ENCODE measurements at places on chromosomes 16 and 17. TPM values are rescaled to one million over a fixed set of nuclear protein-coding genes. Genes with fewer than 3 reads are reported as not detected.

DNA sequence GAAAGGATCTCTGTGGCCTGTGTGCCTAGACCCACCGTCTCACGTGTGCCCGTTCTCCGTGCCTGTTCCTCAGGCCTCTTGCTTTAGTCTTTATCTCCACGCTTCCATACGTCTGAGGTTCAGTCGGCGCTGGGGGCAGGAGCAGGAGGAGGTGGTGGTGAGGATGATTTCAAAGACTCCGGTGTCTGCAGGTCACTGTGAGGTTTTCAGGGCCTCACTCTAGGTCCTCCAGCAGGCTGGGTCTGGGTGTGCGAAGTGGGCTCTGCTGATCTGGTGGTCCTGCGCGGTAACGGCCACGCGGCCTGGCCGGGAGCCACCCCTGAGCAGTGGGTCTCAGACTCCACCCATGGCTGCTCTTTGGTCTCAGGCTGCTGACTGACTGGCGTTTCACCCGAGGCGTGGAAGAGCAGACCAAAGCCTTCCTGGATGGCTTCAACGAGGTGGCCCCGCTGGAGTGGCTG lies 14.4 kb upstream of the CLEC18A start:
- no peaks in the 10 kb centered on the region for H3K4me1 ChIP-seq
- no peak overlapping the region for H3K4me3 ChIP-seq

GRCh38 chr17:5304636-5305035 lies 22.6 kb downstream of the RABEP1 start:
- no peak for DNase-seq
- peaks cover 10% of the 10 kb centered on the region for H3K36me3 ChIP-seq
- H3K4me3 ChIP-seq: no peak overlapping the region
- H3K27me3 ChIP-seq: no peaks in the 10 kb centered on the region
- H3K4me1 ChIP-seq: no peaks in the 10 kb centered on the region

DNA sequence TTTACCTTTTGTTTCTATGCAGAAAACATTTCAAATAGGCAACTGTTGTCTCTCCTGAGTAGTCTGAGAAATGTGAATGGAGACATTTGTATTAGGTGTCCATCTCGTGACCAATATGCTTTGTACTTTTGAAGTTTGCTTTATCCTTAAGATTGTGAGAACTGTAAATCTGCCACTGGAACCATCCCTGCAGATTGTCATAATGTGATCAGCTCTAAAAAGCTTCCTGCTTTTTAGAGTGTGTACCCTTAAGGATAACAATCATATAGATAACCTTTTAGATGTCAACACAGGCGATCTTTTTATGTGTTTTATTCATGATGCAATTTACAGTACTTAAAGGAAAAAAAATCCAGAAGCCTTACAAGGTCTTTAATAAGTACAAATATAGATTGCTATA lies 63.5 kb downstream of the PRKCA start:
- no peak overlapping the region for H3K27ac ChIP-seq
- H3K4me1 ChIP-seq: peaks cover 5% of the 10 kb centered on the region
- H3K4me3 ChIP-seq: no peak overlapping the region
- no peaks in the 10 kb centered on the region for H3K36me3 ChIP-seq
- no peak for DNase-seq

DNA sequence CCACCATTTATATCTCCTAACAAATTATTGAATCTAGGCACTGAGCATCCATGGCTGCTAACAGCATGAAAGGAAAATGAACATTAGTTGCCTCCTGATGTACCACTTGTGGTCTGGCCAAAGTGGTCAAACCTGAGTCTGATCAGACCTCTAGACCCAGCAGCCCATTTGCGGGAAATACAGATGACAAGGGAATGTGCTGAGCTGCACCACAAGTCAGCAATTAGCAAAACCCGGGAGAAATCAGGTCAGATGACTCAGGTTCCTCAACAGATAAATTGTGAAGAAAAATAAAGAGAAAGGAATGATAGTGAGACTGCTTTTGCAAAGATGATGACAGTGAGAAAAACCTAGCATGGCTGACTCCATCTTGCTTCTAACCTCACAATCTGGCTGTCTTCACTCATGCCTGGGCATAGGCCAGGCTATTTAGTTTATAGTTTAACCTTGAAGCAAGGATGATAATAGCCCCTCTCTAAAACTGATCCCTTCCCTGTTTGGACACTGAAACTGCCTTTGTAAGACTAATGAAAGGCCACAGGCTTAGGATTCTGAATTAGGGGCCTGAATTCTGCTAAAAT lies 142.7 kb upstream of the ASIC2 start:
- H3K4me1 ChIP-seq: peaks cover 10% of the 10 kb centered on the region
- no peaks in the 10 kb centered on the region for H3K27me3 ChIP-seq
- H3K27ac ChIP-seq: no peak overlapping the region
- H3K4me3 ChIP-seq: no peak overlapping the region
- DNase-seq: no peak

DNA sequence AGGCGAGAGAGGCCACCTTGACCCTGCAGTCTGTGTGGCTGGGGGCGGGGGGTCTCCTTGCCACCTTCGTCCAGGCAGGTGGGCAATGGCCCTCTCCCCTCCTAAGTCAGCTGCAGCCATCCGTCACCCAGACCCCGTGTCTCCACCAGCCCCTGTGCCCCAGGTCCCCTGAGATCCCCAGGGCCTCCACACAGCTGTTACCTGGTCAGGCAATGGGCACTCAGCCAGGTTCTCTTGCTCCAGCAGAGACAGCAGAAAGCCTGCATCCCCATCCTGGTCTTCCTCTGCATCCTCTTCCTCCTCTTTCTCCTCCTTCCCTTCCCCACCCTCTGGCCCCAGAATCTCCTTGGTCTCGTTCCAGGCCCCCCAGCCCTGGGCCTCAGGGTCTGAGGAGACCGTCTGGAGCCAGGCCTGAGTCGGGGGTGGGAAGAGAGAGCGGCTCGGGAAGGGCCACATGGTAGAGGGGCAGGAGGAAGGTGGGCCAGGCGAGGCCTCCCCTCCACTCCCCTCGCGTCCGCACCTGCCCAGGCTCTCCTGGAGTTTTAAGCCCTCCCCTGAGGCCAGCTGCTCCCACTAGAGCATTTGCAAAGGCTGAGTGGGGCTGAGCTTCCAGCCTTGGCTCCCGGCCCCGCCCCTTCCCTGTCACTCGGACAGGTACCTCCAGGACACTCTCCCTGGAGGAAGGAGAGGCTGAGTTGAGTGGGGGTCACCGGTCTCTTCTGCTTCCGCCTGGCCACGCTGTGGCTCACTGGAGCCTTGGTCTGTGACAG lies at the start of gene PABPN1L:
Gene PABPN1L, minus strand, starts transcription at position 510 of the 770 bp plus-strand sequence. Its CDS starts 54 bp downstream, at position 456.
- no peak for DNase-seq
- H3K4me3 ChIP-seq: no peak within 1 kb of the TSS
- no peaks in the 10 kb centered on the region for H3K4me1 ChIP-seq
- H3K36me3 ChIP-seq: peaks cover 4% of the 10 kb centered on the region
- H3K27ac ChIP-seq: no peak within 1 kb of the TSS
- no peaks in the 10 kb centered on the region for H3K27me3 ChIP-seq

GRCh38 chr16:9148374-9149015 lies 57.1 kb downstream of the HAPSTR1 start:
- no peak overlapping the region for H3K27ac ChIP-seq
- H3K27me3 ChIP-seq: no peaks in the 10 kb centered on the region
- no peaks in the 10 kb centered on the region for H3K36me3 ChIP-seq
- peak; percentile 78 for DNase-seq
- H3K4me3 ChIP-seq: no peak overlapping the region

- H3K27me3 ChIP-seq: no peaks in the 10 kb centered on the region
- peaks cover 4% of the 10 kb centered on the region for H3K4me1 ChIP-seq
Observed at GRCh38 chr17:45274033-45274432, 12.1 kb upstream of the SPATA32 start.

DNA sequence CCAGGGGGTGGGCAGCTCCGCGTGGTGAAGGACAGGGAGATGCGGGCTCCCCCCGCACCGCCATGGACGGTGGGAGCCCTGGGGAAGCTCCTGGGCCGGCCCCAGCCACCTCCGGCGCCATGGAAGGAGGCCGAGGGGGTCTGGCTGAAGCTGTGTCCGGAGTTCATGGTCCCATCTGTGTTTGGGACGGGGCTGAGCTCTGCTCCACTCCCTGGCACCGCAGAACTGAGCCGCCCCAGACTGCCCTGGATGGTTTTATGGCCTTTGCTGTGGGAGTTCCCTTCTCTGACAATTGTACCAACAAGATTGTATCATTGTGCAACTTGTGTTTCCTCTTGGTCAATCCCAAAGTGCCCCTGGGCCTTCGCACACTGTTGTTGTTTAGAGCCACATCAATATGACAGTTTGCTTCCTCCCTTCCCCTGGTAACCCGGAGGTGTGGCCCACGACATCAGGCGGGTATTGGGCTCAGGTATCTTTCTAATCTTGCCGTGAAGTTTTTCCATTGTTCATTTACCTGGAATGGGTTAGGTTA lies 942 bp downstream of the KRT23 start:
- H3K27ac ChIP-seq: no peak overlapping the region
- peaks cover 60% of the 10 kb centered on the region for H3K27me3 ChIP-seq
- no peaks in the 10 kb centered on the region for H3K36me3 ChIP-seq
- H3K4me3 ChIP-seq: no peak overlapping the region

DNA sequence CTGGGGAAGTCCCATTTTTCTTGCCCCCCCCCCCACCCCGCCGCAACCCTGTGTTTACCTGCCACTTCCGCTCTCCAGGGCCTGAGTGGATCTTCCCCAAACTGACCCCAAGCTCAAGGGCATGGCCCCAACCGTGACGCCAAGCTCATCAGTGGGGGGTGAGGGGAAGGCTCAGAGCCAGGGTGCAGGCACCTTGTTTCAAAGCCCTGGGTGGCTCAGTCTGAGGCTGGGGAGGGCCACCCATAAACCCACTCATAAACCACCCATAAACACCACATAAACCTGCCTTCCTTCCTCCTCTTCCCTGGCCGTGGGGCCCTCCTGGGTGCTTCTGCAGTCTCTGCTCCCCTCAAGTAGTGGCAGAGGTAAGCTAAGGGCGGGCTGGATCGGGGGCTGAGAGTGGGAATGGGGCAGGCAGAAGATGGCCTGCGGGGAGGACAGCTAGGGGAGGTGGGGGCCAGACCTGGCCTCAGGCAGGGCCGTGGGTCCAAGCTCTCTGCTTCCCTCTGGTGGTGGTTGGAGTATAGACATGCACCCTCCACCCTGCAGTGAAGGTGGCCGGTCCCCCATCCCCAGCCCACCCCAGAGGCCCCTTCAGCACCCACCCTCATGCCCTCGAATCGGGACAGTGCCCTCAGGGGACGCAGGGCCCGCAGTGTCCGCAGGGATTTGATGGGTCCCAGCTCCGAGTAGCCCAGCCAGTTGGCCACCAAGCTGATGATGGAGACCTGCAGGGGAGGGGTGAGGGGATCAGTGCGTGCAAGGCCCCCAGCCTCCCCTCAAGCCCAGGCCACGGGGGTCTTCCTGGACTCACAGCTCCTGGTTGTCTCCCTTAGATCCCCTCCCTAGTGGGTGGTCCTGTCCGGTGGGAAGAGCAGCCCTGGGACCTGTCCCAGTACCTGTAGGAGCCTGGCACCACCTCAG lies 14.6 kb upstream of the CD79B start:
- no peaks in the 10 kb centered on the region for H3K36me3 ChIP-seq
- no peak overlapping the region for H3K27ac ChIP-seq
- peak; percentile 90 for DNase-seq

DNA sequence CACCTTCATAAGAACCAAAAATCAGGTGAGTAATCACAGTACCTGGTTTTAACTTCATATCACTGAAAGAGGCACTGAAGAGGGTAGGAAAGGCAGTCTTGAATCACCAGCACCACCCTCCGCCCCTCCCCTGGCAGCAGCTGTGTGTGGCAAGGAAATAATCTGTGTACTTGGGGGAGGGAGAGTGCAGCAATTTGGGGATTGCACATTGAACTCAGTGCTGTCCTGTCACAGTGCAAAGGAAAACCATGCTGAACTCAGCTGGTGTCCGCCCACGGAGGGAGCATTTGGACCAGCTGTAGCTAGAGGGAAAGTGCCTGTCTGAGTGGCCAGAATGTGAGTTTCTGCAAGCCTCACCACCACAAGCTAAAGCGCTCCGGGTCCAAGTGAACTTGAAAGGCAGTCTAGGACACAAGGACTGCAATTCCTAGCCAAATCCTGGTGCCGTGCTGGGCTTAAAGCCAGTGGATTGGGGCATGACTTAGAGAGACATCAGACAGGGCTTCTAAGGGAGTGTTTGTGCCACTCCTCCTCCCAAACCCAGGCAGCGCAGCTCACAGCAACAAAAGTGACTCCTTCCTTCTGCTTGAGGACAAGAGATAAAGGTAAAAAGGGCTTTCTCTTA lies 39.7 kb upstream of the ALDH3A1 start:
- no peak overlapping the region for H3K27ac ChIP-seq
- no peaks in the 10 kb centered on the region for H3K27me3 ChIP-seq
- no peaks in the 10 kb centered on the region for H3K4me1 ChIP-seq

GRCh38 chr17:47846716-47847340 lies 4.1 kb downstream of the SP6 start:
- no peak overlapping the region for H3K4me3 ChIP-seq
- peaks cover 7% of the 10 kb centered on the region for H3K4me1 ChIP-seq
- H3K27ac ChIP-seq: no peak overlapping the region
- H3K27me3 ChIP-seq: peaks cover 65% of the 10 kb centered on the region
- no peaks in the 10 kb centered on the region for H3K36me3 ChIP-seq
- DNase-seq: peak; percentile 89

- no peaks in the 10 kb centered on the region for H3K27me3 ChIP-seq
- H3K36me3 ChIP-seq: peaks cover 3% of the 10 kb centered on the region
- H3K4me3 ChIP-seq: no peak overlapping the region
- peaks cover 2% of the 10 kb centered on the region for H3K4me1 ChIP-seq
- H3K27ac ChIP-seq: peak overlapping the region; percentile 76
- no peak for DNase-seq
Observed at GRCh38 chr16:70700101-70701020, 14.5 kb upstream of the MTSS2 start.

- peaks cover 9% of the 10 kb centered on the region for H3K4me1 ChIP-seq
- H3K4me3 ChIP-seq: no peak overlapping the region
- H3K36me3 ChIP-seq: no peaks in the 10 kb centered on the region
- H3K27me3 ChIP-seq: peaks cover 24% of the 10 kb centered on the region
- no peak overlapping the region for H3K27ac ChIP-seq
Observed at GRCh38 chr17:8312726-8313600, 2.9 kb downstream of the ARHGEF15 start.

DNA sequence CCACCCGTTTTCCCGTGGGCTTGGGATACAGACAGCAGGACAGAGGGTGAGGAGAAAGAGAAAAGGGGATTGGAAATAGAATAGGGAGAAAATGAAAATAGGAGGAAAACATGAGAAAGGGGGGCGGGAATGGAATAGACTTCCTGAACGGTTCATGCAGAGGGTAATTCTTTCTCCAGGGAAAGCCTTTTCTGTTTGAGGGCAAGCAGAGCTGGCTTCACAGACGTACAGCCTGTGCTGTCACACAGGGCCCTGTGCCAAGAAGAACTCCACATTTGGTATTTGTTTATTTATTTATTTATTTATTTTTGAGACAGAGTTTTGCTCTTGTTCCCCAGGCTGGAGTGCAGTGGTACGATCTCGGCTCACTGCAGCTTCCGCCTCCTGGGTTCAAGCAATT lies 12.0 kb downstream of the MILR1 start:
- no peaks in the 10 kb centered on the region for H3K4me1 ChIP-seq
- no peak for DNase-seq
- no peak overlapping the region for H3K4me3 ChIP-seq
- H3K36me3 ChIP-seq: no peaks in the 10 kb centered on the region
- no peaks in the 10 kb centered on the region for H3K27me3 ChIP-seq

Gene COPZ2
- not detected for total RNA-seq

Gene ACE
- 9.7 TPM for total RNA-seq

Gene XYLT2
- 65.9 TPM for total RNA-seq

Gene C16orf92
- total RNA-seq: not detected

Gene SDR42E2
- not detected for total RNA-seq

Measured in endodermal cell (in vitro differentiated cells).